HT1080 (cell line): ENCODE measurements at places on chromosomes 1 and 21. TPM values are rescaled to one million over a fixed set of nuclear protein-coding genes. Genes with fewer than 3 reads are reported as not detected.

The S100A14 gene
- total RNA-seq = 0.88 TPM in 1 of 2 replicates, not detected in the other

The VHLL gene
- total RNA-seq = not detected in 2 replicates

The SRGAP2 gene
- 47.8 and 58.6 TPM in 2 replicates for total RNA-seq

The EVI5 gene
- total RNA-seq = 4.7 and 7.2 TPM in 2 replicates

The GNG12 gene
- 115 and 144 TPM in 2 replicates for total RNA-seq

The RPTN gene
- total RNA-seq = not detected in 2 replicates

The HAO2 gene
- not detected in 2 replicates for total RNA-seq

The SRGAP2C gene
- total RNA-seq = 22.6 and 25.4 TPM in 2 replicates
